ENCODE measurements at places on chromosomes 2 and 18.

DNA sequence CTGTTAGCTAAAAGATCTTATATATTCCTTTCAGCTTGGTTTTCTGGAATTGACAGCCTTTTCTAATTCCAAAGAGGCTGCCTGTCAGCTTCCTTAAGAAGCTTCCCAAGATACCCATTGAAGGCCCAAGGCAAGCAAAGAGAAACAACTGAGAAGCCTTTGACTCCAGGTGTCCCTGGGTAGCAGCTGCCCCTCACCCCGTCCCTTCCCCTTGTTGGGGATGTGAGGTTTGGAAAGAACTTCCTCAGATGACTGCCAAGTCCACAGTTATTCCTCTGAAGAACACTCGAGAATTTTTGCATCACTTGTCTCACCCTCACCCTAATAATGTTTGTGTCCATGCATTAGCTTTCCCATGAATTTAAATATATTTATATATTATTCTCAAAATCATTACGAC is 13.3 kb downstream of the MAPRE3 start:
- no peak for DNase-seq

- no peak for DNase-seq
Observed at GRCh38 chr2:210901326-210901725, 344.9 kb downstream of the CPS1 start.

DNA sequence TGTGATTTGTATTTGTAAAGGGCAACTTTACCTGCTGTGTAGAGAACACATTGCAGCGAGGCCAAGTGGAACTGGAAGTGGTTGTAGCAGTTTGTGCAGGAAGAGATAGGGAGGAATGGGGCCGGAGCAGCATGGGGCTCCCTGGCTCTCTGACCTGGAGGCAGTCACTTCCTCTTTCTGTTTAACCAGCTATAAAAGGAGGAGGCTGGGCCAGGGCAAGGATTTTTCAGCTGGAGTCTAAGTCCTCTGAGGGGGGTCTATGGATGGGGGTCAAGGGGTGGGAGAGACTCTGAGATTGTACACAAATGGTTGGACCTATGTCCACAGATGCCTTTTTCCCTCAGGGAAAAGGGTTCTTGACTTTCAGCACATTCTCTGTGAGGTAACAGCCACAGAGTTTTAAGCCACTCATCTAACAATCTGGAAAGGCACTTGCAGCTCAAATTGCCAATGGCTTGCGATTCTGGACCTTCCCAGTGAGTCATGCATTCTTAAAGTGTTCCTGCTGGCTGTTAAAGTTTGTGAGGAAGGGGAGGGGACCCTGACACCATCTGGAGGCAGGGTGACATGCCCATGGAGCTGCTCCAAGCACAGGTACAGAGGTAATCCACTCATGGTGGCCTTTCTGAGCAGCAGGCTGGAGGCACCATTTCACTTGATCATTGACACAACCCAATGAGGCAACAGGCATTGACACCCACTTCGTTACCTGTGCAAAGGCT is 347.0 kb downstream of the CYRIA start:
- DNase-seq: no peak

DNA sequence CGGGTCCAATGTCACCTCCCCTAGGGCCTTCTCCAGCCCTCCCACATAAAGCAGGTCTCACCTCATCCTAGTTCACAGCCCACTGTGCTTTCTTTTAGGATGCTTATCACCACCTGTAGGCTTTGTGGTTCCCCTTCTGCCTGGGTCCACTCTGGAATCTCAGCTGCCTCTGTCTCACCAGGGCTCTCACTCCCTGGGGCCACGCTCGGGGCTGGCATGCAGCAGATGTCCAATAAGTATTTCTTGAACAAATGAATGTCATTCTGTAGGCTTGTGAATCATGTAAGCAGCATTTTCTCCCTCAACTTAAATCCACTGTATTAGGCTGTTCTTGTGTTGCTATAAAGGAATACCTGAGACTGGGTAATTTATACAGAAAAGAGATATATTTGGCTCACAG is 4.3 kb upstream of the SH3BP4 start:
- DNase-seq: no peak

- no peak for DNase-seq
Observed at GRCh38 chr18:31980863-31981262, 37.8 kb upstream of the RNF125 start.

DNA sequence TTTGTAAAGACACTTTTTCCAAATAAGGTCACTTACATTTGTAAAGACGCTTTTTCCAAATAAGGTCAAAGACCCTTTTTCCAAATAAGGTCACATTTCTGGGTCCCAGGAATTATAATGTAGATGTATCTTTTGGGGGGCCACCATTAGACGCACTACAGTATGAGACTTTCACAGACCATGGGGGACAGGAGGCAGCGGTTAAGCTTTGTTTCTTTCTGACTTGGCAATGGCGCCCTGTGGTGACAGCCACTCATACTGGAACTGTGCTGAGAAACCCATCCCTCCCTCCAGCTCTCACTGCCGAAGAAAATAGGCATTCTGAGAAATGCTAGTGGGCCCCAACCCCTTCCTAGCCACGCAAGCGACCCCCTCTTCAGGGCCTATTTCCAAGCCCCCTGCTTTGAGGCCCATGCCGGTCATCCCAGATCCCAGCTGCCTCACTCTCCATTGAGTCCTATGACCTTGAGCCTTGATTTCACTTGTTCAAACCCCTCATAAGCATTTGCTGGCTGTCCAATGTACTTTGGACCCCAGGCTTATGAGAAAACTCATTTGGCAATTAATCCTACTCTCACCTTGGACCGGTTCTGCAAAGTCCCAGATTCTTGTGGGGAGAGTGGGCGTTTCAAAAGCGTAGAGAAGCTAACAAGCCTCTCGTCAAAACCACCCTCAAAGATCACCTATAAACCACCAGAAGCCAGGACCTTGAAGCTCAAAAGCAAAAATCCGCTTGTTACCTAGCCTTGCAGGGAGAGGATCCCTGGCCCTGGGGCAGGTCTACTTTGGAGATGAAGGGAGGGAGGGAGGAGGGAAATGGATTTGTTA is 11.3 kb upstream of the SPATA3 start:
- no peak for DNase-seq

DNA sequence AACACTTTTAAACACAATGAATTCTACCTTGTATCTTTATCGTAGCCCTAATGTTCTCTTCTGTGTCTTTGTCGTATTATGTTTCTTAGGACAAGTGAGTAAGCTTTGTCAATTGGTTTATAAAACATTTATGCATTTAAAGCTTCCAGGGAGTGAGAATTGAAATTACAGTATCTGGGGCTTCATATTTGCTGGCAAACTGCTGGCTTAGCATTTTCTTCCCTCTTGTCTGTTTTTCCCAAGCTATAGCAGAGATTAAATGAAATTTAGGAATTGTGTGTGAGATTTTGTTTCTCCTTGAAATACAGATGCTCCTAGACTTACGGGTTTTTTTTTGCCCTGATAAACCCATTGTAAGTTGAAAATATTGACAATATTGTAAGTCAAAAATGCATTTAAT is 73.3 kb downstream of the FMNL2 start:
- DNase-seq: no peak

DNA sequence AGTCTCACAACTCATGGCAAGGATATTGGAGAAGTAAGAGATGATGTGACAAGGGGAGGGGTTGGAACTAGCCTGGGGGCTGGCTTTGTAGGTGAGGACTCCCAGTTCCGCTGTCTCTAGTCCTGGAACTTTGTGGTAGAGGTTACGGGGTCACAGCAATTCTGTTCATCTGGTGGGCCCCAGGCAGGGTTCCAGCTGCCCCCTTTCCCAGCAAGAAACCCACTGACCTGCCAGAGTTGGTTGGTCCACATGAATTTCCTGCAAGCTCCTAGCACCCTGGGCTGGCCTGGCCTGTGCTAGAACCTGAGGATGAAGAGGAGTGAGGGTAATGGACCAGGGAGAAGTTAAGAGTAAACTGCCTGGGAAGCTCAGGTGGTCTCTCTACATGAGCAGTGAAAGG is 41.3 kb downstream of the PSD4 start:
- no peak for DNase-seq

DNA sequence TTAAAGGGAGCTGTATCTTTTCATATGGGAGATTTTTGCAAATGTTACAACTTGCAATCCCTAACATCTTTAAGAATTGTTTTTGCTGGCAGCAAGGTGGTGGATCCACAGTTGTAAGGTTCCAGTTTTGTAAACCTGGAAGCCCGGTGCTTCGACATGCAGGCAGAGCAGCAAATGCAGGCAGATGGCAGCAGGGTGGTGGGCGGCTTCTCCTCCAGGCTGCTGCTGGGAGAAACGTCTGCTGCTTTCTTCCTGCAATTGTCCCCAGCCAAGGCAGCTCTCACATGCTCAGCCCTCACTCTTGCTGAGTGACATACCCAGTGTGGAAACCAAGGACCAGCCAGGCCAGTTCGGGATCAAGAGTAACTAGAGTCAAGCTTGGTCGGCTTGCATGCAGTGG is 166.0 kb downstream of the SEPTIN10 start:
- no peak for DNase-seq

- DNase-seq: no peak
Observed at GRCh38 chr2:18987016-18987415, 371.4 kb downstream of the OSR1 start.

DNA sequence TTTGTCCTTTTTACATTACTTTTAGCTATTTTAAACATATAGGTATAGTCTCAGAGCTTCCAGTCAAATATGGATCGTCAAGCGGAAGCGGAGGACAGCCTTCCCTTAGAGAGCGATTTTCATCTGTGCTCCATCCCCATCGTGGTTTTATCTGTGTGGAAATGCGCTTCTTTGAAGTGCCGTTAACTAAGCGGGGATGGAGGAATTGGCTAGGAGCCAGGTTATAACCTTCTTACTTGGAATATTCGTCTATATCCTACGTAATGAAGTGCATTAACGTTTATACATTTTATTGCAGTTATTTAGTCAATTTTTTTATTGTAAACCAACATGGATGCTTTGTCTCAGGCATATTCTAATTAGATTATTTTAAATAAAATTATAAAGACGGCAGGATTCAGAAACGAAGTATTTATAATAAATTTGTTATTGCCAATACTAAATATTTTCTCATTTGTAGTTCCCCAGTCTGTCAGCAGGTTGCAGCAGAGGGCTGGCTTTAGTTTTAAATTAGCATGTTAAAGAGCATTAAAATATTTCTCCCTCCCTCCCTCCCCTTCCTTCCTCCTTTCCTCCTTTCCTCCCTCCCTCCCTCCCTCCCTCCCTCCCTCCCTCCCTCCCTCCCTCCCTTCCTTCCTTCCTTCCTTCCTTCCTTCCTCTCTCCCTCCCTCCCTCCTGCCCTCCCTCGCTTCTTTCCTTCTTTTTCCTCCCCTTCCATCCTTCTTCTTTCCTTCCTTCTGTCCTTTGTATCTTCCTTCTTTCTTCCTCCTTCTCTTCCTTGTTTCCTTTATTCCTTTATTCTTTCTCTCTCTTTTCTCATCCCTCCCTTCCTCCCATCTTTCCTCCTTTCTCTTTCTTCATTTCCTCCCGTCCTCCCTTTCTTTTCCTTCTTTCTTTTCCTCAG is 80.6 kb upstream of the DOCK10 start:
- DNase-seq: no peak

GRCh38 chr2:98155716-98156115 is 68.7 kb downstream of the VWA3B start:
- no peak for DNase-seq

DNA sequence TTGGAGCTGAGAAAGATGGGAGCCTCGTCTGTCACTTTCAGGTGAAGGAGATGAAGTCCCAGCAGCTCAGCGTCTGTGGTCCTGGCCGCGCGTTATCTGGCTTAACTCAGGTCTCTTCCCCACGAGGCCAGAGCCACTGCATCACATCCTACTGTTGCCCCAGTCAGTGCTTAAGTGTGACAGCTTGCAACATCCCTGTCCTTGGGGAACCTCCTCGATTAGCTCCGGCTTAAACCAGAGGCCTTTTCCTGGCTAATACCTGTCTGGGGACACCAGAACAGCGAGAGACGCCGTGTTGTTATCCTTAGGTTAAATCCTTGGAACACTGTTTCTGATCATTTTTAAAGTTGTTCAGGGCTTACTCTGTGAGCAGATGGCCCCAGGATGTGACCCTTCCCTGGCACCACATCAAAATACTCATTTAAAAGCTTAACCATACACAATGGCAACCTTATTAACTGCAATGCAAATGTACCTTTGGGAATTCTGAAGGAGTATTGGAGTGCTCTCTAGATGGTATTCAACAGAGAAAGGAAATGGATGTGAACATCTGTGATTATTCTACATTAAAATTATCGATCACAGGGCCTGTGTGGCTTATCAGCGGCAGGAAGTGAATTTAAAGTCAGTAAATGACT is 61.2 kb upstream of the SPP2 start:
- no peak for DNase-seq

- DNase-seq: no peak
Observed at GRCh38 chr2:44335806-44336538, 25.3 kb downstream of the PREPL start.

GRCh38 chr18:57984490-57985115 is 59.4 kb upstream of the NEDD4L start:
- no peak for DNase-seq

GRCh38 chr2:177432703-177433102 is 40.1 kb downstream of the AGPS start:
- DNase-seq: no peak

GRCh38 chr2:15734674-15735483 is 143.2 kb downstream of the DDX1 start:
- no peak for DNase-seq

DNA sequence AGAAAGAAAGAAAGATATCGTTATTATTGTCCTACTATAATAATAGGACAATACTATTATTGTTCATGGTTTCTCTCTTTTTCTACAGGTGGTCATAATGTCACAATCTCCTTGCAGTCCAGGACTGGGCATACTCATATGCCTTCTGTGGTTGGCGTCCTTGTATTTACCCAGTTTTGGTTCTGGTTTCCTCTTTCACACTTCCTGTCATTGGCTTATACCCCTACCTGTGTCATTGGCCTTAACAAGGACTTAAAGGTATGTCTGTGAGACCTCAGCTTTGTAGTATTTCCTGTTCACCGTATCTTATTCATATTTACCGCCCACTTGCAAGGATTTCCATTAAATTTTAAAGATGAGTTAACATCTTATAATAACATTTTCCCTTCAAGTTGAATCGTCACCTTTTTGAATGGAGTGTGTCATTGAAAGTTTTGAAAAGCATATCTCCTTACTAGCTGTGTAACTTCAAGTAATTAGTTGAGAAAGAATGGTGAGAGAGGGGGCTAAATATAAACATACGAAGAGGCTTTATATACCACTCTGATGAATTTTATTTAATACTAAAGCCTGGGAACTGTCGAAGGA is 36.5 kb upstream of the HTR2B start:
- DNase-seq: no peak

- no peak for DNase-seq
Observed at GRCh38 chr18:68840554-68841263, 42.8 kb downstream of the CCDC102B start.

DNA sequence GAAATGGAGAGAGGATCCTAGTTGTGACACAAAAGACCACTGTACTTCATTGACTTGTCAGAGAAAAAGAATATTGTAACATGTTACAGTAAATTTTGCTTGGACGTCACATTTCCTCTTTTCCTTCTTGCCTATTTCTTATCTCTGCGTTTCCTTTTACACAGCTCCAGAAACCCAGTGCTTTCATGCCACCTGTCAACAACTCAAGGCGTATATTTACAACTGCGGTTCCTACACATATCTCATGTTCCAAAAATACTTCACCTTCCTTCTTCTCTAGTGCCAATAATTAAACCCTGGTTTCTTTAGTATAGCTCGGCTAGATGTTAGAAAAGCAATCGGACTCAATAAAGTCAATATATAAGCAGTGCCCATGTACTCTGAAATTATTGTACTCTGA is 911.5 kb upstream of the FSHR start:
- no peak for DNase-seq

- DNase-seq: no peak
Observed at GRCh38 chr2:37797081-37797480, 125.6 kb upstream of the CDC42EP3 start.
